ENCODE measurements at places on chromosomes 6 and 20. TPM values are rescaled to one million over a fixed set of nuclear protein-coding genes. Genes with fewer than 3 reads are reported as not detected.

DNA sequence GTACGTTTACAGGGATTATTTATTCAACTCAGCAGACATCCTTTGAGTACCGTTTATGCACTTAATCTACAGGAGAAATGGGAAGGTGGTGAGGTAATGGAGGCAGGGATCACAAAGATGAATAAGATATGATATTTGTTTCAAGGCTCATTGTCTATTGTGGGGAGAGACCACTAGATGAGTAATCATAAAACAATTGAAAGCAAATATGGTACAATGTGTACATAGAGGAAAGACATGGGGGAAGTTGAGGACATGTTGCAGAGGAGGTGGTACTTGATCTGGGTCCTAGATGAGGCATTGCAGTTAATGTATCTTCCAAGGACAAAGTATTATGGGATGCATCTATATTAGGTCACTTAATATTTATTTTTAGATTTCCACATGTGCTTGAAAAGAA is 13.7 kb upstream of the CDC5L start:
- DNase-seq, result no peak

- DNase-seq, result no peak
Observed at GRCh38 chr6:37688078-37688850, 9.4 kb downstream of the MDGA1 start.

Gene RNF114
- 68.7 TPM for total RNA-seq

DNA sequence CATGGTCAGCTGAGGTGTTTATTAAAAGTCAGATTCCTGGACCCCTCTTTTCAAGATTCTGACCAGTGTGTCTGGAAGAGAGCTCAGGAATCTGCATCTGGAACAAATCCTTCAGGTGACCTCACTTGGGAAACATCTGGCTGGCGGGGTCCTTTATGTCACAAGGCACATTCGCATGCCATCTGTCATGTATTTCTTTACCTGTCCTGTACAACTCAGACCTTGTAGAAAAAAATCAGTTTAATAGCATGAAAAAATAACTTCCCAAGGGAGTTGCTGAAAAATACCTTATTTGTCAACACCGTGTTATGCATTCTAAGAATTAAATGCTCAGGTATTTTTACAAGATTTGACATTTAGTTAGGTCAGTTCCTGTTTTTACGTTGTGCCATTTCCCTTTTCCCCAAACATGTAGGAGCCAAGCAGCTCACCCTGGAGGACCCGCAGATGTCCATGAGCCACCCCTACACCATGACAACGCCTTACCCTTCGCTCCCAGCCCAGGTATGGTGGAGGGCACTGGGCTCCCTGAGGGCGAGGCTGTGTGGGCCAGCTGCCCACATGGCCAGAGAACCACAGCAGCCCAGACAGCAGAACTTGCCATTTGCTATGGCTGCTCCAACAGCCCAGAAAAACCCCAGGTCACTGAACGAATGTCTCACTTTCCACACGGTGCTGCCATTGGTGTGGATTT is 4.0 kb downstream of the IRF4 start:
- DNase-seq, result no peak

DNA sequence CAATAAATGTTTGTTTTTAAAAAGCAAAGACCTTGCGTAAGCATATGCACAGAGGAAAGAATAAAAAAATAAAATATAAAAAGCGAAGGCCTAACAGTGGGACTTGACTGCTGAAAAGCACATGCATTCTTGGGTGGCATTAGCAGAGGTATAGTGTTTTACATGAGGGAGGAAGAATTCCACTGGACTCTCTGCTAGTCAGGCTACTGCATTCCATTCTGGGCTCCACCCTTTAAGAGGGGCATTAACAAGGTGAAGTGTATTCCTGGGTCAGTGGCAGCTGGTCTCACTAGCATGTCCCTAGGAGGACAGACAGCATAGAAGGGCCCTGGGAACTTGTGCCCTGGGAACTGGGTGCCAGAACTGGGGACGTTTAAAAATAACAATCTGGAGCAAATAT is 134.1 kb downstream of the SOBP start:
- no peak for DNase-seq

DNA sequence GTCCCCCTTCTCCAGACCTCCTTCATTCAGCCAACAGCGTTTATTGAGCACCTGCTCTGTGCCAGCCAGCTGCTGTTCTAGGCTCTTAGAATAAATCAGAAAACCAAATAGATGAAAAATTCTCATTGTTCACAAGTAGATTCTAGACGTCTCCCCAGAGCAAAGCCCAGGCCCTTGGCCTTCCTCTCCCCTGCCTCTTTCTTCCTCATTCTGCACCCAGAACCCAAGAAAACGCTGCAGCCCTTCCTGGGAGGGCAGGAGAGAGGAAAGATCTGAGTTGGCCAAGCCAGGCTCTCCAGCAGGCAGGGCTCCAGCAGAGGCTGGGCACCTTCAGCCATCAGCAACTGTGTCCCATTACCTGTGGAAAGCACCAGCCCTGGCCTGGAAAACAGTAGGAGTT is 12.0 kb upstream of the BPI start:
- DNase-seq, result no peak

Gene KIAA0408
- 12.8 TPM for total RNA-seq

- DNase-seq, result no peak
Observed at GRCh38 chr6:28400122-28400451, 540 bp upstream of the ZSCAN12 start.

DNA sequence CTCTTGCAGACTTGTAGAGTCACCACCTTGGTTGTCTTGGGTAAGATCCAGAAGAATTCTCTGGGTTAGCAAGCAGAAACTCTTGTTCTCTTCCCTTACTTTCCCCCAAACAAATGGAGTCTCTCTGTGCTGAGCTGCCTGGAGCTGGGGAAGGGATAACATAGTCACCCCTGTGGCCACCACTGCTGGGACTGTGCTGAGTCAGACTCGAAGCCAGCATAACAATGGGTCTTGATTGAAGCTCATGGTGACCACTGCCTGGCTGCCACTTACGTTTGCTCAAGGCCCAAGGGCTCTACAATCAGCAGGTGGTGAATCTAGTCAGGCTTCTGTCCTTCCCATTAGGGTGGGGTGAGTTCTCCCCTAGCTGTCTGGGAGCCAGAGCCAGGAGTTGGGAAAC is 15.4 kb upstream of the ERVFRD-1 start:
- no peak for DNase-seq

- DNase-seq, result no peak
Observed at GRCh38 chr6:22966691-22967422, 397.5 kb downstream of the HDGFL1 start.

DNA sequence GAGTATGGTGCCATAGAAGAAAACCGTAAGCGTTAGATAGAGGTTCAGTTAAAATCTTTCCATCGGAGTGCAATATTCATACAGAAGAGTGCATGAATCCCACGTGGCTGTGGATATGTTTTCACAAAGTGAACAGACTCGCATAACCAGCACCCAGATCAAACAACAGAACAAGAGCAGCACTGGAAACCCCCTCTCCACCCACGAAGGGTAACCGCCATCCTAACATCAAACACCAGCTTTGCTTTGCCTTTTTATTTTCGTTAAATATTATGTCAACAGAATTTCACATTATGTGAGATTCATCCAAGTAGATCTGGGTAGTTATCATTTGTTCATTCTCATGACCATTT is 4.7 kb downstream of the GTSF1L start:
- DNase-seq, result no peak

DNA sequence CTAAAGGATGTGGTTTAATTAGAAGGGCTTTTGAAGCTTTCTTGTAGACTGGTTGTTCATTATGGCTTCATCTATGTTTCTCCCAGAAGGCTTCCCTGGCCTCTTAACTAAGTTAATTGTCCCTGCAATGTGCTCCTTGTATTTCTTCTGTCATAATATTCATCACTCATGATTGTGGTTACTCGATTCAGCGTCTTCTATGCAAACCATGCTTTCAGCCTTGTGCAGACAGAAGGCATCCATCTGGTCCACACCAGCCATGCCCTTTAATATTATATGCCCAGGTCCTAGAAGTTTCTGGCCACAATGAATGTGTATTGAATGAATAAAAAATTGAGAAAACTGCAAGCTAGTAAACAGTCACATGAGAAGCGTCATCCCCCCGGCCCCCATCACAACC is 163.2 kb downstream of the KHDC1L start:
- no peak for DNase-seq

Data from ureter (tissue), 1 donor.